ENCODE measurements at places on chromosomes 2 and 18.

DNA sequence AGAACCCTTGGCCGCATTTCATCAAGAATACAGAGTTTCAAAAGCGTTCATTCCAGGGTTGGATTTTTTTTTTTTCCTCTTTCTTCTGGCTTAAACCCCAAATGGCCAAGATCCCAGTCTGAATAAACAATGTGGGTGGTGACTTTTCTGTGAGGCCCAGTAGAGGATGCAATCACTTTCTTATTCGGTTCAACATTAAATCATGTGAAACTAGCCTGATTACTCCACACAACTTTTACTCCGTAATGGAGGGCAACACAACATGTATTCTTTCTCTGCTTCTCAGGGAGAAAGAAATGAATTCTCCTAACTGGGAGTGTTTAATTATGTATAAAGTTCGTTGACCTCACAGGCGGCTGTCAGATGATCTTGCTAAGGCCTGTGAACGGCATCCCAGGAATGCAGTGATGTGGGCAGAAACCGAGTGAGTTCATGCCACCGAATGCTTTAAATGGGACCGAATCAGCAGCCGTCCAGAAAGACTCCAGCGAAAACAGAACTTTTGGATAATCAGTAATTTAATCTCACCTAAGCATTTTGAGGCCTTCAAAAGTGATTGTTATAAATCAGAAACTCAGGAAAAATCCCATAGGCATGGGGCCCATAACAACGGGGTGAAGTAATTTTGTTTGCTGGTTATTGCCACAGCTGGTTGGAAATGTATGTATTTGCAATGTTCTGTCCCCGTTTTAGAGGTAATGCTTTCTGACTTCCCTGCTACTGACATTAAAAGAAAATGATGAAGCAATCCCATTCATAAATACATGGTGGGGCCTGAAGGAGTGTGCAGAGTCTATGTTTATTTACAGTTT, 81.5 kb downstream of the BCL2 start:
- no peak for DNase-seq

- no peak for DNase-seq
These were observed 211.1 kb upstream of the FAM98A start for GRCh38 chr2:33810046-33810835.

DNA sequence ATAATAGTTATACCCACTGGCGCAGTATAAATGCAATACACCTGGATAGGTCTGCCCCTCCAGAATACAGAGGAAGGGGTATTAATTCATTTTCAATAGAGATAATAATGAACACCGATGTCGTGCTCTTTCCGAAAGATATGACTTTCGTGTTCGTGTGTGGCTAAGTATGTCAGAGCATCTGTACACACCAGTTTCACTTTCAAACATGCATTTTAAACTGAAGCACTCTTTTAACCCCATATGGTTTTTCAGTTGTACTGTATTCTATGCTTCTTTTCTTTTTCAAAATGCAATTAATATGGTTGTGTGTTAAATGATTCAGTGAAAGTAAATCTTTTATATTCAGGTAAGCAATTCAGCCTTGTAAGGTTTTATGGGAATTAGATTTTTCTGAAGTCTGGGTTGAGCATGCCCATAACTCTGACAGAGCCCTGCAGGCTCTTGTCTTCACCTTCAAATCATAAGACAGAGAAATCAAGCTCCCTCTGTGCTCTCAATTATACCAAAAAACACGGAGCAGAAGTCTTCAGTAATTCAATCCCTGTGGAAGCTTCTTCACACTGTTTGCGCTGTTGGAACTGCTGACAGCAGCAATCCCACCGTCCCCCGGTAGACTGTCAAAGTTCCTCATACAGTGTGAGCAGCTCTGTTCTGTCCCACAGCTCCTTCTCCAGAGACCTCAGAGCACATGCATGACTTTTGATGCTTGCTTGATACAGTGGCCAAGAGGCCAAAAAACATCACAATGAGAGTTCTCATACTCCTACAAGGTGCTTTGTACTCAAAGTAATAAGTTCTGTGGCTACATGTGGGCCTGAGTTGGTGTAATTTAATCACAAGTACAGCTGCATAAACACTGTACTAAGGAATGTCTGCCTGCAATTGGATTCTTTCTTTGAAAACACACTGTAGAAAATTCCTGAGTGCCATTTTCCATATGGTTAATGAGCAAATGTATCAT, 186.8 kb downstream of the ZNF521 start:
- DNase-seq = no peak

- DNase-seq = no peak
These were observed 219.9 kb downstream of the PIK3C3 start for GRCh38 chr18:42174909-42175308.

- DNase-seq = no peak
These were observed 126.9 kb upstream of the ZNF516 start for GRCh38 chr18:76621782-76622495.

- DNase-seq = no peak
These were observed 20.5 kb downstream of the SETBP1 start for GRCh38 chr18:44701227-44701626.

- no peak for DNase-seq
These were observed 672 bp downstream of the ATP6V1B1 start for GRCh38 chr2:70936165-70936978.

GRCh38 chr2:24409700-24410556, 49.6 kb upstream of the ITSN2 start:
- peak; percentile 41 for DNase-seq

GRCh38 chr18:2572171-2572569, 813 bp downstream of the NDC80 start:
- DNase-seq = no peak

DNA sequence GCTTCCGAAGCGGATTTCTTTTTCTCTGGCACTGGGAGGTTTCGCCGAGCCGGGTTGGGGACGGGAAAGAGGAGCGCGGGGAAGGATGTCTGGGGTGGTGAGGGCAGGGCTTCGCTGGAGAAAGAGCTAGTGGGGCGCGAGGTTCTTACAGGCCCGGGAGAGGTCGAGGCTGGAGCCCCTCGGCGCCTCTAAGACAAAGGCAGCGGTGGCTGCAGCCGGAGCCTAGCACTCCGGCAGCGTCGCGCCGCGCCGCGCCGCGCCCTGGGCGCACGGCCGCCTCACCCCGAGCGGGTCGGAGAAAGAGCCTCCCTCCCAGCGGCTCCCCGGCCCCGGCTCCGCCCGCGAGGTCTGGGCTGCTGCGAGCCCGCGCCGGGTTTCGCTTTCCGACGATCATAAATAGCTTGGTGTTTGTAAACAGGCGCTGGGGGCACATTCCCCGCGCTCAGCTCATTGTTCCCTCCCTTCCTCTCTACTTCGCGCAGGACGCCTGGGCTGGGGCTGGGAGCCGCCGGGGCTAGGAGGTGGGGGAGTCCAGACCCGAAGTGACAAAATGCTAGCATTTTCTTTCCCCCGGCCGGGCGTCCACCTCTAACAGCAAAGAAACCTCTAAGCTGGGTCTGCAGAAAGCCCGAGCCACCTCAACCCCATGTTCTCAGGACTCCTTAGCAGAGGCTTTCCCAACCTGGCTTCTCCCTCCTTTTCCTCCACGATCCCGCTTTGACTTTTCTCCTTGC, 813 bp upstream of the MEIS1 start:
- DNase-seq = peak; percentile 13

- no peak for DNase-seq
These were observed 255.6 kb downstream of the PIEZO2 start for GRCh38 chr18:10893761-10894160.

- no peak for DNase-seq
These were observed 484.7 kb downstream of the EIPR1 start for GRCh38 chr2:2892892-2893291.

Data from stimulated activated naive CD8-positive, alpha-beta T cell treated with anti-CD3 and anti-CD28 coated beads, Interleukin-15, amount 100 ng/mL, for 72 hours (primary cell).